Activated CD4-positive, alpha-beta T cell treated with anti-CD3 and anti-CD28 coated beads, Interleukin-2, Interleukin-6, amounts not matched to agents 100 ng/mL and 50 ng/mL, durations not matched to agents 16 hours and 8 hours (primary cell): ENCODE measurements at places on chromosomes 1 and 21.
A peak's percentile ranks its signal among the peaks of the same experiment; 100 is the strongest.

DNA sequence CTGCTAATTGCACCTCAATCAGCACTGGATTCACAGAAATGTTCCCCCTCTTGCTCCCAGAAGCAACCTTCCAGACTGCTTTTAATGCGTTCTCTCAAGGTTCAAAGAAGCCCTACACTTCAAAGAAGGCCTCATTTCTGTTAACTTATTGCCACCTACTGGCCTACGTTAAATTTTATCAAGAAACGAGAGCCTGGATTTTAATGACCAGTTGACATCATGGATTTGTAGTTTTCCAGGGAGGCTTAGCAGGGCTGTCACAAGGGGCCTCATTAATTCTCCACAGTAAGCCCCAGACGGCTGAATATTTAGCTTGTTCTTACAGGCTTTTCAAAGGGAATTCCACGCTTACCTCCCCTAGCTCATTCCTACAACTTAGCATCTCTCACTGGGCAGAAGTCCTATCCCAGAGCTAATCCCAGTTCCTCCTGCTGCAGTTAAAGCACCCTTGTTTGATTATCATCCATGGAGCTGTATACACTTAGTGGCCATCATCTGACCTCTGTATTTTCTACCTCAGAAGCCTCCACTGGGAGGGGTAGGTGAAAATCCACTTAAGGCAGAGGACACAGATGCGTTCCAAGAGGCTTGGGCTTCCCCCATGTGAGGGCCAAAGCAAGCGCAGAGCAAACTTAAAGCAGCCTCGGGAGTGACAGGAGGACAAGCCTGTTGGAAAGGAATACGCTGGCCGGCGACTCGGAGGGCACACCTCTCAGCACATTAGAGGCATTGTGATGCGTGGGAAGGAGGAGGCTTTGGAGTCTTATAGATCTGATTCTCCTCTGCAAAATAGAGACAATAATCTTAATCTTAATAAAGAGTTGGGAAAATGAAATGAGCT is 32.2 kb upstream of the CYP4X1 start:
- peak; percentile 3 for DNase-seq

DNA sequence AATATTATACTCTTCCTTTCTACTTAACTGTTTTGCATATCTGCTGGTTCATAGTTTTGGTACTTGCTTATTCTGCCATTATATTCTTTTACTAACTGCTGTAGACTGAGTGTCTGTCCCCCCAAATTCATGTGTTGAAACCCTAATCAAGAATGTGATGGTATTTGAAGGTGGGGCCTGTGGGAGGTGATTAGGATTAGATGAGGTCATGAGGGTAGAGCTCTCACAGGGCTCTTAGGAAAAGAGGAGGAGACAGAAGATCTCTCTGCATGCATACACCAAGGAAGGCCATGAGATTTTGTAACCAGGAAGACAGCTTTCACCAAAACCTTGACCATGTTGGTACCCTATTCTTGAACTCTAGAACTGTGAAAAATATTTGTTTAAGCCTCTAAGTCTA is 354.1 kb upstream of the B3GALT2 start:
- DNase-seq, result peak; percentile 32

DNA sequence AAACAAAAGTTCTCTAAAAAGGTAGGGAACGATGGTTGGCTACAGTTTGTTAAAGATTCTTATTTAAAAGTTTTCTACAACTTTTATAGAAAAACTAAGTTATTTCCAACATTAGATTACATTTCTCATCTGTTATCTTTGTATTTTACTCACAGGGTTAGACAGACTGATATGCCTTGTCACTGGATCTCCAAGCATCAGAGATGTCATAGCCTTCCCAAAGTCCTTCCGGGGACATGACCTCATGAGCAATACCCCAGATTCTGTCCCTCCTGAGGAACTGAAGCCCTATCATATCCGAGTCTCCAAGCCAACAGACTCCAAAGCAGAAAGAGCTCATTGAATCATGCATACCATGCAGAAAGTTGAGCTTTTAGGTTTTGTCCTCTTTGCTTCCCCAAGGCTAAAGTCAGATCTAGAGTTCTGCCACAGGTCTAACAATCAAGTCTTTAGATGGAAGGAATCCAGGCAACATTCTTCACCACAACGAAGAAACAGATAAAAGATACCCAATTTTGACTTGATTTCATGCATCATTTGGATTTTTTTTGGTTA is 10.3 kb downstream of the GAS5 start:
- DNase-seq, result no peak

- DNase-seq, result no peak
Observed at GRCh38 chr21:15631342-15631741, 98.4 kb upstream of the USP25 start.

DNA sequence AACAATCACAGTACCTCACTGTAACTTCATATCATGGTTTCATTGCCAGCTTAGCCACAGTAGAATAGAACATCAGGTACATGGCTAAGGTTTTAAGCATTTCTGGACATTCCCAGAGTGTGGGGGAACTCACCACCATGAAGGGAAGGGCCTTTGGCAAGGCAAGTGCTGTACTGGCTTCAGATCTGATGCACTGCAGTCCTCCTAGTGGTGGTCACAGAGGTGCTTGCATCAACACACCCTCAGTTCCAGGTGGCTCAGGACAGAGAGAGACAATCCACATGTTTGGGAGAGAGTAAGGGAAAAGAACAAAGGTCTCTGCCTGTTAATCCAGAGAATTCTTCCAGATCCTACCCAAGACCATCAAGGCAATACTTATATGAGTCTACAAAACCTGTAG is 528.4 kb upstream of the RGS18 start:
- DNase-seq, result no peak
